Activated CD8-positive, alpha-beta memory T cell treated with anti-CD3 and anti-CD28 coated beads for 1 hour (primary cell): ENCODE measurements at places on chromosomes 5 and 9.

DNA sequence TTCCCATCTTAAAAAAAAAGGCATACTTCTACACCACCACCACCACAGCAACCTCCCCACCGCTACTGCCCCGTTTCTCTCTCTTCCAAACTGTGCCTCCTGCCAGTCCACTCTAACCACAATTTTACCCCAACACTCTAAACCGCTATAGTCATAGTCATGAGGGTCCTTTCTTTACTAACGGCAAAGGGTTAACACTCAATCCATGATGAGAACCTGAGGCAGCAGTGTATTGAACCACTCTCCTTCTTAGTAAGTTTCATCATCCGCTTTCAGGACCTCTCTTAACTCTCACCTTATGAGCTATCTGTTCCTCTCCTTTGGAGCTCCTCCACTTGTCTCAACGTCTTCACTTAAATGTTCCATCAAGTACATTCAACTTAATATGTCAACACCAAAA lies 34.0 kb downstream of the IDNK start:
- DNase-seq, result no peak

- no peak for DNase-seq
Observed at GRCh38 chr9:126418608-126419007, 92.0 kb downstream of the MVB12B start.

GRCh38 chr5:140992828-140993227 lies 26.6 kb downstream of the PCDHAC2 start:
- DNase-seq, result no peak

DNA sequence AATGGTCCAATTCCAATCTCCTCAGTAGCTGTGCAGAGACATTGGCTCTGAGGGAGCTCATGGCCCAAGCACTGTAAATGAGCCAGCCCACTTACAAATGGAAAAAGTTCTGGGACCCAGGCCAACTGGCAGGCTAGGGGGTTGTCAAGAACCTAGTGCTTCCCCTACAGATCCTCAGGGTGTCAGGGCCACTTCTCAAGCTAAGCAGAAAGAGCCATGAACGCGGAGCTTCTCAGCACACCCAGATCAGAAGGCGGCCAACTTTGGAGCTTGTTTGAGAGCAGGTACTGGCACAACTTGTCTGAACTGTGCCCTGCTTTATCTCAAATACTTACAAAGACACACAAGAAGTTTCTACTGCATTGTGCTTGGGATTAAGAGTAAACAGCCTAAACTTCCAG lies 17.5 kb downstream of the TLE1 start:
- DNase-seq, result no peak

DNA sequence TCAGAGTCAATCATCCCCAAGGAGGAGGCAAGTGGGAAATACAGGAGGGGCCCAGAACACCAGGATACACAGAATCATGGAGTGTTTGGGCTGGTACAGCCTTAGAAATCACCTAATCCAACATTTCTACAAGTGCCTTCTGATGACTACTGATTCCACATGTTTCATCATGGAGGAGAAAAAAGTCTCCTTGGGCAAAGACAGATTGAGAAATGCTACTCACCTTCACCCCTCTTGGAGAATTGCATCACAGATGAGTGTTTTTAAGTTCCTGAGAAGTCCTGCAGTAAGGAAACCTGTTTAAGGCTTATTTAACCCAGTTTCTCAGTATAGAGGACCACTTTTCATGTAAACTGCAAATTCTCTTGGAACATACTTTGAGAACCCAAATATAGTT lies 2.2 kb upstream of the SLIT3 start:
- no peak for DNase-seq

DNA sequence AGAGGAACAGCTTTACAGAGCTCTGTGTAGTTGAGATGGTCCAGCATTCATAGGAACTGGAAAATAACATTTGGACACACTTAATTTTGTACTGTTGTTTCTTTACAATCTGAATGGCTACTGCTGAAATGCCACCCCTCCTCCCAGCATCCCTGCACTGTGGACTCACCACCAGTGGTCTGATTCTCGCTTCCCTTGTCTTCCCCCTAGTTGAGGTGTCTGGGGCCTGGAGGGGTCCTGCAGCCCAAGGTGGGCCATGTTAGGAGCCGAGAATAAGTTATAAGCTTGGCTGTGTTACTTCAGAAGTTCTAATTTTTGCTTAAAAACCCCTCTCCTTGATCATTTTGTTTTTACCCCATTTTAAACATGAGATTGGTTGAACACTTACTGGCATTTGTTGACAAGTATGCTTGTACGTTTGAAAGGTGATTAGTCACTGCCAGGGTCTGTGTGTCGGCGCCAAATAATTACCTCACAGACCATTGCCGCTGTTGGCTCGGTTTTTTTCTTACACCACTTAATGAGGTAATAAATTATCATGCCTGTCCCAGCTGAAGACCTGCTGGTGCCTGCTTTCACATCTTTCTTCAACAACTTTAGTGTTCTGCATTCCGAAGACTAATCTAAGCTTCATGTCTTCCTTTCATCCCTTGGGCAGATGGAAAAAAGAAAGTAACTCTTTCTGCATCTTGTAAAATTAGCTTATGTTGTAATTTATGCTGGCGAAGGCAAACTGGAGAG lies 65.8 kb downstream of the MCCC2 start:
- DNase-seq, result no peak

DNA sequence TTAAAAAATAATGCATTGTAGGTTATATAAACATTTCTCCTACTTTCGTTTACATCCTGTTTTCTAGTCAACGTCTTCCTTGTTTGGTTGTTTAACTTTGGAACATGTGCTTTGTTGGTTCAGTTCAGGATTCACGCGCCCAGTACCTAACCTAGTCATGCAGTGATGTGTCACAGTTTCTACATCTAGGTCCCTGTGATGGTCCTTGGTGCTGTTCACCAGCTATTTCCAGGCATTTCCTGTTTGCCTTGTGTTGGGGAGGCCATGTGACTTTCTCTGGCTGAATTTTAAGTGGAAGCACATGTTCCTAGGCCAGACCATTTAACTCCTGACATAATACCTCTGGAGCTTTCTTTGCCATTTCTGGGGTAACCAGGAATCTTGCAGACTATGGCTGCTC lies 292.3 kb downstream of the SMARCA2 start:
- no peak for DNase-seq

- no peak for DNase-seq
Observed at GRCh38 chr5:79685627-79686026, 4.0 kb upstream of the CMYA5 start.

- DNase-seq, result no peak
Observed at GRCh38 chr5:154163327-154164248, 26.9 kb upstream of the GALNT10 start.

GRCh38 chr5:7745882-7746610 lies 104.9 kb downstream of the CFAP90 start:
- DNase-seq, result no peak

DNA sequence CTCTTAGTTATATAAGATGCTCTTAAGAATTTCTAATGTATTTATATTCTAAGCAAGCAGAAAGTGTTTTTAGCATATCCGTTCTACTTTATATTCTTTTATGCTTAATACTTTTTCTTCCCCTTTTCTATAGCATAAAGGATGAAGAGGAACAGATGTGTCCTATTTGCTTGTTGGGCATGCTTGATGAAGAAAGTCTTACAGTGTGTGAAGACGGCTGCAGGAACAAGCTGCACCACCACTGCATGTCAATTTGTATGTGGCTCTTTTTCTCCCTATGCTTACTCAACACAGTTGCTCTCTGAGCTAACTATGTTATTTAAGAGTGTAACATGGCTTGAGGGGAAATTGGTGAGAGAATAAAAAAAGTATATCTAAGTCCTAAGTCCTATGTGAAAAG lies 37.6 kb upstream of the SETD9 start:
- DNase-seq, result no peak
